AG09319 (cell line): ENCODE measurements at places on chromosomes 12 and 14.

- no peak for DNase-seq
Observed at GRCh38 chr12:31567029-31567428, 23.9 kb downstream of the DENND5B start.

GRCh38 chr12:118353721-118354120 is 19.0 kb downstream of the TAOK3 start:
- no peak for DNase-seq

DNA sequence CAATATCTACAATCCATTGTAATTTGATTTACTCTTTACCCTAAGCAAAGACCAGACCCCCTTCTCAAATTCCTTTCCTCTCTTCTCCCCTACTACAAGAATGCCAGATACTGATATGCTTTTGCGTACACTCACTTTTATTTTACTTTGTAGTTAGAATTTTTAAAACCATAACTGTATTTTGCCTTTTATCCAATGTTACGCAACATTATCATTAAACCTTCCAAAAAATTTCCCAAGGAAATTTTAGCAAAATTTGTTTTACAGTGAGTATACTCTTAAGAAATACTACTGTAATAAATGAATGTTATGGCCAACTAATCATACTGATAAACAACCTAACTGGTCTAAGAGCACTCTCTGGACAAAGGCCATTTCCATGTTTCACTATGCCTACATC is 22.3 kb downstream of the ATP2B1 start:
- no peak for DNase-seq

- DNase-seq = no peak
Observed at GRCh38 chr12:19130224-19131024, 891 bp downstream of the PLEKHA5 start.

- DNase-seq = no peak
Observed at GRCh38 chr12:60269611-60270269, 673.9 kb downstream of the SLC16A7 start.

- DNase-seq = no peak
Observed at GRCh38 chr14:49975799-49976198, 82.9 kb downstream of the ARF6 start.

DNA sequence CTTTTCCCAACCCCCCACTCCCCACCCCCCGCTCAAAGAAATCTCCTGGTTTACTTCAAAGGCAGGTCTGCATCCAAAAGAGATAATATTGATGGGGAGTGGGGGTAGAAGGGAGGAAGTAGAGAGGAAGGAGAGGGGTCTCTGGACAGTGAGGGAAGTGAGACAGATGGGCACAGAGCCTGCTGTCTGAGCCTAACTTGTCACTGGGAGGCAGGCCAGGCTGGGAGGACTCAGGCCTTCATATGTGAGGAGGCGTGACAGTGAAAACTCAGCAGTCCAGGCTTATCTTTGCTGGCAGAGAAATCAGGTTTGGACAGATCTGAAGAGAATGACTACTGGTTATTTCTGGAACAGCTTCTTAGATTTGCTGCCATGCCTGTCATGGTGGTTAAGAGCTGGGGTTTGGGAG is 192.3 kb downstream of the NUAK1 start:
- no peak for DNase-seq

- no peak for DNase-seq
Observed at GRCh38 chr12:13547283-13547682, 350.8 kb downstream of the EMP1 start.

- DNase-seq = no peak
Observed at GRCh38 chr12:69254046-69254445, 14.7 kb downstream of the CPSF6 start.

DNA sequence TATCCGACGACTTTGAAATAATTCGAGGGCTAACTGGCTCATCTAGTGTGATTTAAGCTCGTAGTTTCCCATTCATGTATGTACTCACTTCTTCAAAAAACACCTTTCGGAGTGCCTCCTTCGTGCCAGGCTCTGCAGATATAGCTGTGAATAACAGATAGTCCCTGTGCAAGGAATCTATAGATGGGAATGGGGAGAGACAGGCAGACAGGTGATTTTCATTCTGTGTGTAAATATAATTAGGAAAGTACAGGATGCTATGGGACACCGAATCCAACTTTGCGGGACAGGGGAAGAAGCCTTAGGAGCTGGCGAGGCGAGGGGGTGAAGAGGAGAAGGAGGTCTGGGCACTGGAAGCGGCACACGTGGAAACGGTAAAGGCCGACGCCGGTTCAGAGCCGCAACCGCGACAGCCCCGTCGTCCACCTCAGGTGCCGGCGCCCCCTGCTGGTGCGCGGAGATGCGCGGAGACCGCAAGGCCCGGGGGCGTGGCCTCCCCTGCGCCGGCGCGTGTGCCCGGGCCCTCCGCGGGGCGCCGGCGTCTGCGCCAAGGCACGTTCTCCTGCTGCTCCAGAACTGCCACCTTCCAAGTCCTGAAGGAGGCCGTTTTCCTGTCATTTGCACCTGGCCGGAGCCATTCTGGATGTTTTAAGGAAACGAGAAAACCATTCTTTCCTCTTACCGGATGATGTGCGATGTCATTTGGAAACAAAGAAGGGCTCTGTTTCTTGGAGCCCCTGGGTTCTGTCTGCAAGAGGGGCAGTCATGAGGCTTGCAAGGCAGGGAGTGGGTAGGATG is 18.0 kb upstream of the CACNA1C start:
- peak; percentile 47 for DNase-seq

- DNase-seq = no peak
Observed at GRCh38 chr14:91126761-91127160, 12.9 kb downstream of the DGLUCY start.

GRCh38 chr12:23211384-23212320 is 586.7 kb downstream of the ETNK1 start:
- DNase-seq = no peak

DNA sequence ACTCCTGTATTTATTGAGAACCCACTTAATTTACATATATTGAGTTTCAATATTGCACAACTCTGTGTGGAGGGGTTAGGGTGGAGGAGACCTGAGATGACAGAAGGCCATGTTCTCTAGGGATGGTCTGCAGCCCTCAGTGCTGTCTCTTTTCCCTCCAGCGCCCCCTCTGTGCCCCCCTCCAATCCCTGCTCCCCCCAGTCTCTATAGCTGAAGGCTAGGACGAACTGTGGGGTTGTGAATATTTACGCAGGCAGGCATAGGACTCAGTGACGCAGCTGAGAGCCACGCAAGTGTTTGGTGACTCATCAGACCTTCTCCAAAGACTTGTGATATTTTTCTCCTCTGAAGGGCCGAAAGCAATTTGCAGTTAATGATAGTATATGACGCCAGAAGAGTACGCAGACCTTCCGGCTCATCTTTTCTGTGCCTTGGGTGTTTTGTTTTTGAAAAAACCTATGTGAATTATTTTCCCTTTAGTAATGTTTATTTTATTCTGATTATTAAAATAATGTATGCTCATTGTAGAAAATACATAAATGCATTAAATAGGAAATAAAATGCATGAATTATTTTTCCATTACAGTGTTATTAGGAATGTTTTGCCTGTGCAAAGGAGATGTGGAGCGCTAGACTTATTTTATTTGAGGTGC is 85.3 kb downstream of the SLC25A47 start:
- no peak for DNase-seq

GRCh38 chr12:125228519-125229260 is 163.5 kb downstream of the AACS start:
- no peak for DNase-seq

DNA sequence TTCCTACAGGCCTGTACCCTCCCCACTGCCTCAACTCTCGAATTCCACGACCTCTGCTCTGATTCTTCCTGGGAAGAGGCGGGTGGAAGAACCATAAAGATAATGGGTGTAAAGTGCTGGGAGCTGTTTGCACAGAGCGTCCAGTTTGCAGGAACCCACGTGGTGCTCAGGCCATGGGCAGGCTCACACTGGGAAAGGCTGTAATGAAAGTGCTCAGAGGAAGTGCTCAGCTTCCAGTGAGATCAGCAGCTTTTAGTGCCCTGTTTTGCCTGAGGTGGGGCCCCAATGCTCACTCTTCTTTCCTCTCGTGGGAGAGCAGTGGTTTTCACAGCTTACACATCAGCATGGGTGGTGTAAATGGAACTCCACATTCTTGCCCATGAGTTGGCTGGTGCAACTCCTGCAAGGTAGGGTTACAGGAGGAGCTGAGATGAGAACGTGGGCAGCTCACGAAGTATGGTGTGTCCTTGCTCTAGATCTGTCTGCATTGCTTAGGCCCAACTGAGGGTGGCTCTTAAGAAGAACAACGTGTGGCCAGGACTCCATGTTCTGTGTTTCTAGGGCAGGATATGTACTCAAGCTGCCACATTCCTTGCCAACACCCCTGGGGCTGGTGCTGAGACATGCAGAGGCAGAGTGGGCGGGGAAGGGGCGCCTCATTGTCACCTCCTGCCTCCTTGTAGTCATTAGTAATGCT is 2.9 kb downstream of the TMEM63C start:
- DNase-seq = no peak

DNA sequence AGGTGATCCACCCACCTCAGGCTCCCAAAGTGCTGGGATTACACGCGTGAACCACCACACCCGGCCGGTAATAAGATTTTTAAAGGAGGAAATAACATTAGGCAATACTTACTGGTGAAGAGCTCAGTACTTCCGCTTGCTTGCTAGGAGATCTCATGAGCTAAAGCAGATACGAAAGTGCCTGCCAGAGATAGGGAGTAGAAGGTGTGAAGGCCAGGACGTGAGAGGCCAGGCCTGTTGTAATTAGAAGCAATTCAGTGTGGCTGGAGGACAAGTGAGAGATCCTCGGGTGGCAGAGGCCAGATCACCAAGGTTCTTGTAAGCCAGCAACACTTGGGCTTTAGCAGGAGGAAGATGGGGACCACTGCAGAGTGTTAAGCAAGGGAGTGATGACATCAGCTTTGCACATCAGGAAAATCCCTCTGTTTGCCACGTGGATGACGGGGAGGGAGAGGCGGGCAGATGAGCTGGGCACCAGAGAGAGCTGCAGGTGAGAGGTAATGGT is 7.6 kb downstream of the TECPR2 start:
- DNase-seq = no peak

DNA sequence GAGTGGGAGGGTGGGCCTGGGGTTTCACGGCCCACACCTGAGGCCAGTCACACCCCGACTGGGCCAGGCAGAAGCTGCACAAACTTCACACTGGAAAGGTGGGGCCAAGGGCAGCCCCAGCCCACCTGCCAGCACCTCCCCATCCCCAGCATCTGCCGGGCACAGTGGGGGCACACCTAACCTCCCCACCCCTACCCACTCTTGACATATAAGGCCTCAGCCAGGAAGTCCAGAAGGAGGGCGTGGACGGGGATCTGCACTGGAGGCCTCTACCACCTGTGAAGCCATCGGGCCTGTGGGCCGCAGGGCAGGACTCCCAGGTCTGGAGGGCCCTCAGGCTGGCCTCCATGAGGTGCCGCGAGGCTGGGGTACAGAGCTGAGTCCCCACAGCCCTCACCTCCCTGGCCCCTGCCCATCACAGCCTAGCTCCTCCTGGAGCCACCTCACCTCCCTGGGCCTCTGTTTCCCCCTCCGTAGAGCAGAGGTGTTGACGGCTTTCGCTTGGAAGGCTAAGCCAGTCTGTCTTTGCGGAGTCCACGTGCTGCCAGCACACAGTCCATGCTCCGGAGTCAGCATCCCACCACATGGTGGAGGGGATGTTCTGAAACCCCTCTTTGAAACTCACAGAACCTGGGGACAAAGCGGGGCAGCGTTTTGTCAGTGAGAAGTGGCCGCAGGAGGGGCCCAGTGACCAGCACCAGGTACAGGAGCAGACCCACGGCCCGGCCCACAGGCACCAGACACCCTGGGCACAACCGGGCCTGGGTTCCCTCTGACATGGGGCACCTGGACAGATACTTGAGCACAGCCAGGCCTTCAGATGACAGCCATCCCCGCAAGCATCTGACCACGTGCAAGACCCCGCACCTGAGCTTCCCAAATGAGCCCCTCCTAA is 38.2 kb upstream of the INF2 start:
- DNase-seq = no peak

DNA sequence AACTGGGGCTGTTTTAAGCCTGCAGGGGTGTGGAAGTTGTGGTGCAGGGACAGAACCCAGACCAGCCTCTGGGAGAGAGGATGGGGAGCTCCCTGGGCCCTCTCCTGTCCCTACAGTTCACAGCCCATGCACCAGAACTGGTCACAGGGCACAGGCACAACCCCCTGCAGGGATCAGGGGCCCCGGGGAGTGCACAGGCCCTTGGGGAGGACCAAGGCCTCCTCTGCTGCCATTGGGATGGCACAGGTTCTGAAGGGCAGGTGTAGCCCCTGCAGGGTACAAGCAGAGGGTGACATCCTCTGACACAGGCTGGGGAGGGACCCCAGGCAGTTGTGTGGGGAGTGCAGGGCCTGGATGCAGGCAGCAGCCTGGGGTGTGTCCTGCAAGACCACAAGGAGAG is 66.4 kb upstream of the SFSWAP start:
- no peak for DNase-seq

DNA sequence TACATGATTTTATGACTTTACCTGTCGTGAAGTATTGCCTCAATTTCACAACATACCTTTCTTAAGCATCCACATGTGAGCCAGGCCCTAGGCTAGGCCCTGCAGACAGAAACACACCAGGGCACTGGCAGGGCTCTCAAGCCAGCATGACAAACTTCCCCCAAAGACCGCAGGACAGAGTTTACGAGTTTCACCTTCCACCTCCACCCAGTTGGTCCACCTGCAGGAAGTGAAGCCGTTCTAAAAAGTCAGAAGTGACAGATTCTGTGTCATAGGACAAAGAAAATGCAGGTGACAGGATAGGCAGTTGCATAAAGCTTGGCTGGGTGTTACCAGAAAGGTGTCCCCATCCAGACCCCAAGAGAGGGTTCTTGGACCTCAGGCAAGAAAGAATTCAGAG is 382.3 kb downstream of the PCNX1 start:
- no peak for DNase-seq

DNA sequence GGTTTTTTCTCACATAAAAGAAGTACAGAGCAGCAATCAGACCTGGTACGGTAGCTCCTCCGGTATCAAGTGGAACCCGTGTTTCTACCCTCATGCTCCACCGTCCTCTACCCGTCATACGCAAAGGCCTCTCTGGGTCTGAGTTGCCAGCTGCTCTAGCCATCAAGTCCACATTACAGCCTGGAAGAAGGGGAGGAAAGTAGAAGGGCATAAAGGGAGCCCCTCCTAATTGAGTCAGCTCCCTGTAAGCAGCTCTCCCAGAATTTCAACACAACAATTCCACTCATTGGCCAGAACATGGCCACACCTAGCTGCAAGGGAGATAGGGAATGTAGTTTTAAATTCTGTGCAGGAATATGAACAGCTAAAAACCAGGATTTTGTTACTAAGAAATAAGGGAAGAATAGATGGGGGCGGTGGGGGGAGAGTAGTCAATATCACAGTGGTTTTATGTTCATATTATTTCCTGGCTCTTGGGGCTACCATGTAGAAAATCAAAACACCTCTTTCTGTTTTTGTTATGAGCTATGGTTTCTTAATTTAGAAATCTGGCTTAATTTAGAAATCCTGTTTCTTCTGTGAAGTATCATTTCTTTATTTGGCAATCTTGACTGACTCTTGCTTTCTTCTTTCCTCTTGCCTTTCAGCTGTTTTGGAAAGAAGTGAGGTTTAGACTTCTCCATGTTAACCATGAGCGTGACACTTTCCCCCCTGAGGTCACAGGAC is 103.9 kb downstream of the AKAP6 start:
- DNase-seq = no peak

- DNase-seq = no peak
Observed at GRCh38 chr12:85784096-85784720, 52.0 kb downstream of the RASSF9 start.
